Nucleus accumbens (tissue), 56 donors: ENCODE measurements at places on chromosomes 5 and 9.

DNA sequence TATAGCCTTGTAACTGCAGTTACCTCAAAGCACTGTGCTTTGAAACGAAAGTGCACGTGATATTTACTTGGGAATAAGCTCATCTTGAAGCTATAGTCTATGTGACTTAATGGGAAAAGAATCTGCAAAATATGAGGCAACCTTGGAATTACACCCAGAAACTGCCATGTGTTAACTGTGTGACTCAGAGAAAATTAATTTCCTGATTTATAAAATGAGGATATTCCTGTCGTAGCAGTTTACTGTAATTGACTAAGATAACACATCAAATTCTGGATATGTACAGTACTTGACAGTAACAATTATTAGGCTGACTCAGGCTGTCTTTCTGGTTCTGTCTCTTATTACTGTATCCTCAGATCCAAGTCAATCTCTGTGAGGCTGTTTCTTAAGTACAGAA is 1079.9 kb upstream of the ACO1 start:
- DNase-seq, result no peak

DNA sequence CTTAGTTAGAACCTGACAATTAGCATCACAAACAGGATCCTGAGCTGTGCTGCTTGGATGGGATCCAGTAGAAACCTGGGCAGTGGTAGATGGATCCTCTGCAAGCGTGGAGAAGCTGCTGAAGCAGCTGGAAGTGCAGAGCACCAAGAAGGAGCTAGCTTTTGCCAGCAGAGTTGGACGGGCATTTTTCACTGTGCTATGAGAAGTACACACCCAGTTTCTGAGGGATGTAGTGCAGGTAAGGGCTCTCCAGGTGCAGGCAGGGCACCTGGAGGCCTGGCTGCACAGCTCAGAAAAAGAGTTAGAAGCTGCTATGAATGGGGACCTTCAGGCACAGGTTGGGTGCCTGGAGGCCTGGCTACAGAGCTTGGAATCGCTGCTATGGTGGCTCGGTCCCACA is 623.9 kb upstream of the NUDT12 start:
- no peak for DNase-seq

- no peak for DNase-seq
These were observed 27.9 kb upstream of the DTWD2 start for GRCh38 chr5:119016125-119016774.

GRCh38 chr9:121735065-121735792 is 83.8 kb downstream of the DAB2IP start:
- no peak for DNase-seq

- DNase-seq, result no peak
These were observed 85.8 kb downstream of the AOPEP start for GRCh38 chr9:94812343-94812742.

DNA sequence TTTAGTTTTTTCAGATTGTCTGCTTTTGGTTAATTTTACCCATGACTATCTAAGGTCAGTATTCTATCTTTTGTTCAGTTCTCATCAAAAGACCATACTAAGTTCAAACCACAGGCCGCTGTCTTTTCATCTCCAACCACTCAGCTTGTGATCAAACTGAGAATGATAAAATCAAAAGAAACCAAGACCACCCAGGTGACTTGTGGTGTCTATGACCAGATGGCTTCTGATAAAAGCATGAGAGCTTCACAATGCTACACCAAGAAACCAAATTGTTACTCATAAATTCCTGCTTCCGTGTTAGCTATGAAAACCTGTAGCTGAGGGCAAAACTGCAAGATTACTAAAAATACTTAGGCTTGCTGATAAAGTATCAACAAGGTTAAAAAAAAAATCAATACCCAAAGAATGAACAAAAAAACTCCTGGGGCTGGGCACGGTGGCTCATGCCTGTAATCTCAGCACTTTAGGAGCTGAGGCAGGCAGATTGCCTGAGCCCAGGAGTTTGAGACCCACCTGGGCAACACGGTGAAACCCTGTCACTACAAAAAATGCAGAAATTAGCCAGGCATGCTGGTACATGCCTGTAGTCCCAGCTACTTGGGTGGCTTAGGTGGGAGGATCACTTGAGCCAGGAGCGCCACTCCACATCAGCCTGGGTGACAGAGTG is 25.8 kb upstream of the GPX8 start:
- DNase-seq, result no peak

- DNase-seq, result no peak
These were observed 399 bp downstream of the NUP155 start for GRCh38 chr5:37370550-37370863.

DNA sequence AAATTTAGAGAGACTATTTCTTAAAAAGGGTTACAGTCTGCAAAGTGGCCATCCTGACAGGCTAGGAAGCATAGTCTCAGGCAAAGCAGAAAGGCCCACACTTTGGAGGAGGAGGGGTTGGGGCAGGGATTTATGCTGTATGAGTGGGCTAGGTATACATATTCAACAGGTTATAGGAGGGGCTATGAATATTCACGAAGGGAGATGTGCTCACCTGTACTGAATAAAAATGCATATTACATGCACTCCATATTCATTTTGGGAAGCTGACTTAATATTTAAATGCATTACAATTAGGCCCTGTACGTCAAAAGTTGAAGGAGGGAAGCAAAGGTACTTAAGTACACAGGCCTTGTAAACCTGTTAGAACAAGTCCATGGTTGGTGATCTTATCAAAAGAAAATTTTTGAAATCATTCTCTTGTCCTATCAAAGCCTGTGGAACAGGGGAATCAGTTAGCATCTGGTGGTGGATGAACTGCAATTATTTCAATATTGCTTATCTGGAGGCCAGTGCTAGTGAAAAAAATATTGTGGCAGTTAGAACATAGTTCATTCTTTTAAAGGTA is 1.6 kb downstream of the CENPP start:
- DNase-seq, result no peak
